T-helper 1 cell (primary cell): ENCODE measurements at places on chromosomes 2 and 18.

DNA sequence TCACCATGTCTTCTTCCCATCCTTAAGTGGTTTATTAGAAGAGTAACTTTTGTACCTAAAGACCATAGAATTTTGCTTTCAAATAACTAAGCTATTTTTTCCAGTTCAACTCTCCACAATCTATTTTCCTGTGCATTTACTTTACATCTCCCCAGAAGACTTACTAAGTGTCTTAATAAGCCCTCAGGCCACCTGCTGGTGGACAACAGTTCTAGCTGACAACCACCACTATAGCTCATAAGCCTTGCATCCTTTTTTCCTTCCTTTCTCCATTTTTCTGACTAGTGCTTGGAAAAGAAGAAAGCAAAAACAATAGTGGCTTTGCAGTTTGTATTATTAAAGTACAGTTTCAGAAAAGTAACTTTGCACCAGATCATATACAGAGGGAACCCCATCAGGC lies 149.5 kb upstream of the TMEM200C start:
- DNase-seq, result no peak

DNA sequence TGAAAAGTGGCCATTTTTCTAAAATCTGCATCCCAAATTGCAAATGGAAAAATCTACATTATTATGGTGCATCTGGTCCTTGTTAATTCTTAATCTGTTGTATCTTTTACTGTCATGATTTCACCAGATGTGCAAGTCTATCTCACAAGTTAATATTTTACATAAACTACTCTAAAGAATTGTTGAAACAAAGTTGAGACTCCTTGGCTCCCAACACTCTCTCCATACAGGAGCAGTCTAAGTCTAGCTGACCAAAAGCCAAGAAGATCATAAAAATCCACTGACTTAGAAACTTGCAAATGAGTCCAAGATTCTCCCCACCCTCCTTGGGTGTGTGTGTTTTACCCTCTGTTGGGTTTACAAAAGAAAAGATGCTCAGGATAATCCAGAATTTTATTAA lies 85.1 kb downstream of the NCKAP5 start:
- DNase-seq, result no peak

DNA sequence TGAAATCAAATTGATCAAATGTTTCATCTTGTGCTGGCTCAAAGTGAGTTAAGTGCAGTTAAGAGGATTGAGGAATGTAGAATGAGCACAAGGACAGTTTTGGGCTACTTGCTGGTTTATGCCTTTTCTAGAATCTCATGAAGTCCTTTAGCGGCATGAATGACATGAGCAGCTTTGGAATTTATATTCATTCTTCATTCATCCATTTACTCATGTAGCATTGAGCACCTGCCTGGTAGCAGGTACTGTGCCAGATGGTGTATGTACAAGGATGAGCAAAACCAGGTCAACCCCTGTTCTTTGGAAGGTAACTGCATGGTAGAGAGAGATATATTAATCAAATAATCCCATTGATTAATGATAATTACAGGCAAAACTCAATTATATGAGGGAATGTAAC lies 1.2 kb downstream of the ICOS start:
- no peak for DNase-seq

DNA sequence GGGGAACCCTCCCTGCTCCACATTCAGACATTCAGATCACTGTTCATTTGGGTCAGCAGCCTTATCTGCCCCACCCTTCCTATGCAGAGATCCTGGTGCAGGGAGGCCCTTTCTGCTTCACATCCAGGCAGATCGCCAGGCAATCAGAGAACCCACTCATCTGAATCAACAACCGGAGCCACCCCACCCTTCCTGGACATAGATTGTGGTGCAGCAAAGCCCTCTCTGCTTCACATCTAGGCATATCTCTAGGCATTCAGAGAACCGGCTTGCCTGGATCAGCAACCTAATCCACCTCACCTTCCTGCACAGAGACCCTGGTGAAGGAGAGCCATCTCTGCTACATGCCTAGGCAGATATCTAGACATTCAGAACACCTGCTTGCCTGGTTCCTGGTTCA lies 184.5 kb upstream of the CNTNAP5 start:
- no peak for DNase-seq

DNA sequence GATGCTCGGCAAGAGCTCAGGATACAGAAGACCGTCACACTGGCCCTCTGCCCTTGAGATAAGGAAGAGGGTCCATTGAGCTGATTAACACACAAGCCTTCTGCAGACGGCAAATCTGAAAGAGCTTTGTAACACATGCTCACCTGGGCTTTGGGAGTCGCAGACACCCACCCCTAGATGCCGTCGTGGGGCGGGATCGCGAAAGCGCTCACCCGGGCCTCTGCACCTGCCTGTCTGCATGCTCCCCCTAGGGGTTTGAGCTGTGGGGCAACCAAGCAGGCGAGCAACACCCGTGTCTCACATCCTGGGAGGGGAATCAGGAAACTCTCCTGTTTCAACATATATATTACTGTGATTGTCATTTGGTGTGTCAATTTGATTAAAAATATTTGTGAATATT lies 99.8 kb upstream of the KCNH7 start:
- no peak for DNase-seq

- no peak for DNase-seq
Observed at GRCh38 chr2:116269040-116269439, 1545.5 kb upstream of the DDX18 start.

DNA sequence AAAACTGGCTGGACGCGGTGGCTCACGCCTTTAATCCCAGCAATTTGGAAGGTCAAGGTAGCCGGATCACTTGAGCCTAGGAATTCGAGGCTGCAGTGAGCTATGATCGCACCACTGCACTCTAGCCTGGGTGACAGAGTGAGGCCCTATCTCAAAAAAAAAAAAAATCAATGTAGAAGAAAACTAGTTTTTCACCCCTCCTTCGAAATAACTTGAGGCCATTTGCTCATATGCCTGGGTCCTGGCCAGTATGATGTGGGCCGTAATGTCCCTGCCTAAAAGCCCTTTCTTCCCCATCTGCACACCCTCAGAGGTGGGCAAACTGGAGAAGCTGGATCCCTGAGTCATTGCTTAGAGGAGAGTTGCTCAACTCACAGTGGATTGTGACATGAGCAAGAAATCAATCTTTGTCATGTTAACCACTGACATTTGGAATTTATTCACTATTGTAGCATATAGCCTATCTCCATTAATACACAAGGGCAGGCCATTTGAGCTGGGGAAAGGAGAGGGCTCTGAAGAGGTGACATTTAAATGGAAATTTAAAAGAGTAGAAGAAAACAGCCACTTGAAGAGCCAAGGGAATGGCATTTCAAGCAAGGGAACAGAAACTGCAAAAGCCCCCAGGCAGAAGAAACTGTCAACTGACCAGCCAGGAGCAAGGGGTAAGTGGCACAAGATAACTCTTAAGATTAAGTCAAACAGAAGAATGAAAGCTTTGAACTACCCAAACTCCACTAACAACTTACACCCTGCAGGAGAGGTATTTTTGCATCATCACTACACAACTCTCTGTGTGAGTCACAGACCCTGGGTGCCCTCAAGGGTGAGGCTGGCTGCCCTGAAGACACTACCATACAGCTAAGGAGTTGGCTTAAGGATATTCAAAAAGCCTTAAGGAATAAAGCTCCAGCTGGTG lies 7.6 kb upstream of the METTL21A start:
- no peak for DNase-seq

DNA sequence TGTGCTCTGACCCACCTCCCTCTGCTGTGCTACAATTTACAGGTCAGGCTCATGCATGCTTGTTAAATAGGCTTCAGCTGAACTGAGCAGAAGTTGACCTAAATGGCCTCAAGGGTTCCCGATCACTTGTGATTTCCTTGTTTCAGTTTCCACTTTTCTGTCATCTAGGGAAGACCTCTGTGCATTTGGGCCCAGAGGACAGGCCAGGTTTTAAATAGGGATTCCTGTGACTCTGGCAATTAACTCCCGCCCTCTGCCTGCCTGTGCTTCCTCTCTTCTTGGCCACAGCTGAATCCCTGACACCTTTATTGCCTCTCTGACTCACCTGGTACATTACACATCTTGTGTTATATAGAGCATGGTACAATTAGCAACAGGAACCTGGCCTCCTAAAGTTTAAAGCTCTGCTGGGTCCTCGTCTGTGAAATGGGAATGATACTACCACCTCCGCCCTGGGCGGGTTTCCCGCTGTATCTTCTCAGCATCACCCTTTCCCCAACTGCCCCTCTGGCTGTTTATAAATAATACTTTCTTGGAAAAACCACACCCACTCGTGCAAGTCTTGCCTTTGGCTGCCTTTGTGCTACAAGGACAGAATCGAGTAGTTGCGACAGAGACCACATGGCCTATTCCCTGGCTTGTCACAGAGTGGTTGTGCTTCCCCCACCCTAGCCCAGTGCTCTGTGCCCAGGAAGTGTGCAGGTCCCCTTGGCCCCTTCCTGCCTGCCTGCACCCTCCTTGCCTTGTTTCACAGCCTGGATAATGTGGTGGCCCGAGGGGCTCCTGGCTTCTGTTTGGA lies 7.9 kb downstream of the CABLES1 start:
- DNase-seq, result no peak

DNA sequence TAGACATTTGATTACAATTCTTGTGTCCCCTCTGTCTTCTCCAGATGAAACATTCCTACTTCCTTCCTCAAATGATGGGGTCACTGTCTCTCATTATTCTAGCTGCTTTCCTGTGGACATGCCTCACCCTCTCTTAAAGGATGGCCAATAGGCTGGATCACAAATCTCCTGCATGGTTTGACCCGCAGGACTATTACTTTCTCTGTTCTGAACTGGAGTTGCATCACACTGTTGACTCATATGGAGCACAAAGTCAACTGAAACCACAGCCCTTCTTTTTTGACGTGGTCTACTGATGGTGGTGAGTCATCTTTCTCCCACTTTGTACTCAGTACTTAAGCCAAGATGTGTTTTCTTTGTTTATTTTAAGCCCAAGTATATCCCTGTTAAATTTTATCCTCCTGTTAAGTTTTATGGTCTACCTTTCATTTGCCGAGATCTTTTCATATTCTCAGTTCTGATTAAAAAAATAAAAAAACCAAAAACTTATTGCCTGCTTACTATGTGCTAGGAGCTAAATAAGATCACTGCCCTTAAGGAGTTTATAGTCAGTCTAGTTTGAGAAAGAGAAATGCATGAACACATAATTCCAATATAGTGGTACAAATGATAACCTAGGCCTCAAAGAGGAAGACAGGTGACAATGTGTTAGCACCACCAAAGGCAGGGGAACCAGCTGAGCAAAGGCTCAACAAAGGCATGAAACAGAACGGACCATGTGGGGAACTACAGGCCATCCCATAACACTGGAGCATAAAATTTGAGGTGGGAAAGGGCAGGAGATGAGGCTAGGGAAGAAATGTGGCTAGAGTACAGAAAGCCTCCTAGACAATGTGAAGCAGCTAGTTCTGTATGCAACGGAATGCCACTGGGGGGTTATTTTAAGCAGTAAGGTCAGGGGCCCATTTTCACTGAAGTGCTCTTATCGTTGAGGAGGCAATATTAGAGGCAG lies 67.6 kb upstream of the ZFP36L2 start:
- no peak for DNase-seq

DNA sequence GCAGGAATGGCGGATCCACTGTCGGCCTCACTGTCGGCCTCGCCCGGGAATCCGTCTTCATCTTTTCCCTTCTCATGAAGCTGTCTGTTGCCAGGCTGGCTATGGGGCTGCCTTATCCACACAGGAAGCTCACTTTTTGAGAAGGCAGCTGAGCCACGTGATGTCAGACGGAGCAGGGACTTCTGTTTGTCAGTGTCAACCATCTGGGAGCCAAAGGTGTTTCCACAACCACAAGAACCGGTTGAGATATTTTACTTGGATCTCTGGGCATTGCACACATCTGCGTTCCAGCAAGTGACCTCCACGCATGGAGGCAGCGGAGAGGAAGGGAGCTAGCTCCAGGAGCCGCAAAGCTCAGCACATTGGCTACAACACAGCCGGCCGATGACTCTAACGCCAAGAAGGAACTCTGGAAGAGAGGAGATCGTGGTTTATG lies 27.4 kb upstream of the TAF1B start:
- DNase-seq, result no peak

- no peak for DNase-seq
Observed at GRCh38 chr2:120758181-120759144, 22.8 kb downstream of the GLI2 start.

- DNase-seq, result no peak
Observed at GRCh38 chr2:190599073-190599472, 49.8 kb upstream of the NAB1 start.

- no peak for DNase-seq
Observed at GRCh38 chr2:72198532-72199241, 51.0 kb upstream of the CYP26B1 start.

GRCh38 chr2:109654326-109655050 lies 40.3 kb downstream of the SOWAHC start:
- no peak for DNase-seq

- no peak for DNase-seq
Observed at GRCh38 chr2:120957905-120958304, 222.2 kb downstream of the GLI2 start.
